ENCODE measurements at places on chromosomes 16 and 17.

DNA sequence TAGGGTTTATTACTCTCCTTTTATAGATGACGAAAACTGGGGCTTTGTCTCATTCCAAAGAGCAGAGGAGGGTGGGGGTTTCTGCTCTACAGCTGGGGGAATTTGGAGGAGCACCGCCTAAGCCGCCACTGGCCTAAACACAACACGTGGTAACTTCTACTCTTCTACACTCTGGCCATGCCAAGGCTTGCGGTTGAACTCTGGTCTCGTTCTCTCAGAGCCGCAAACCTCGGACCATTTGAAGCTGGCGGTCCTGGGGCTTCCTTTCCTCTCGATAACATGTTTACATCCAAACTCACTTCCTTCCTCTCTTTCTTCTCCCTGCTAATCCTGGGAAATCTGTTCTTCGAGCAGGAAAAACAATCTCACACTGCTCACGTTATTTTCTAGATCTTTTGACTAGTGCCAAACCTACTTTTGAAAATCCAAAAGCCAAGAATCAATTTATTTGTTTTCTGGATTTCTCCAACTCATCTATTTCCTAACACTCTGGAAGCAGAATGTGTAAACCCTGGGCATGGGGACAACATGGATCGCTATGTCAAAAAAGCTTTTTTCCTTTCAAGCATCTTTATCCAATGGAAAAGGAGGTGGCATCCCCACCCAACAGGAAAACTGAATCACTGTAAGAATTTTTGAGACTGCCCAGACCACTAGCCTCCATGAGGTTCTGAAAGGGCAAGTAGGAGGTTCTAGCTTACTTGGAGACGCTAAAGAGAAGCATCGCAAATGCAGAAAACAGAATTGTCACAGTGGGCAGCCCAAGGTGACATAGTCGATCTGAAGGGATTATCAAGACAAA, 13.6 kb upstream of the EEF2K start:
- DNase-seq = peak; percentile 60

DNA sequence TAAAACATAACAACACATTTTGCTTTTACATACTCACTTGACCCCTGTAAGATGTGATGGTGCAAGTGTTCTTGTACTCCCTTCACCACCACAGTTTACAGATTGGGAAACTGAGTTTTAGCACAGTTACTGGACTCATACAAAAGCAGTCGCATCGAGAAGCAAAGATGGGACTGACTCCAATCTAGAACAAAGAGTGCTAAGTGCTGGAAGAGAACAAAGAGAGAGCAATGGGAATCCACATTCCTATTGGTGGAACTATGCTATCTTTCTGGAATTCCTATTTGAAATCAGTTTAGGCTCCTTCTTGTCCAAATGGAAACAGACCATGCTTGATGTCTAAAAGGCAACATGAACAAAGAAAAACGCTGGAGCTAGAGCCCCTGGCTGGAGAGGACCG, 9.1 kb downstream of the TOM1L2 start:
- DNase-seq = no peak

GRCh38 chr17:30534298-30534697, 57.1 kb downstream of the GOSR1 start:
- no peak for DNase-seq

DNA sequence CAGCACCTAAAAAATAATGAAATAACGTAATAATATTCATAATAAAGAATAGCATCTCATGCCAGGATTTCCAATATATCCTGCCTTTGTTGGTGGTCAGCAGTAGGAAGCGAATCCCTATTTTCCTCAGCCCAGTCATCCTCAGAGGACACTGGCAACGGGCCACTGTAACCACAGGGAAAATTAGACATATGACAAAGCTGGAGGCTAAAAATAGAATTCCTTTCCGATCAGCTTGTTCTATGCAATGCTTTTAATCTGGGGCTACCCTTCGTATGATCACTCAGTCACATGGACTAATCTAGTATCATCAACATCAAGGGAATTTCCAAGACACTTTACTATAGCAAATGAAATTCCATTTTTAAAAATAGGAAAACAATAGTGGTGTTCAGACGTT, 246.9 kb upstream of the KCNJ16 start:
- no peak for DNase-seq

- no peak for DNase-seq
These were observed 5.9 kb downstream of the KRT17 start for GRCh38 chr17:41618341-41619035.

DNA sequence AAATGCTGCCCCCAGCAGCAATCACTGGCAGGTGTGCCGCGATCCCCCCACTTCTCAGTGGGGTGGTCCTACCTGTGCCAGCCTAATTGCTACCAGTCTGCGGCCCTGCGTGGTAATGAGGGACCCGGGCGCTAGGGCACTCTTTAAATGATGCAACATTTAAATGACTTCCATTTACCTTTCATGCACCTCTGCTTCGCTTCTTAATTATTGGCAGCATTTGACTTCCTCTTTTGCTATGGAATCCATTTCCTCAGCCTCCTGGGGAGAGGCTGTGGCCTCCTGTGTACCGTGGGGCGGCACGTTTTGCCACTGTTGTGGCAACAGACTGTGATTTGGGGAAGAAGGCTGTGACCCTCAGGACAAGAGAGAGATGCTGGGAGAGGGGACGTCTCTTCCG, 86.1 kb downstream of the RPA1 start:
- DNase-seq = no peak

GRCh38 chr17:38748149-38748891, at the start of gene PCGF2:
Gene PCGF2, minus strand, starts transcription at chr17:38748336. Its CDS starts 7,934 bp downstream, at chr17:38740402.
- no peak for DNase-seq

- DNase-seq = no peak
These were observed 997.6 kb upstream of the RBFOX1 start for GRCh38 chr16:6335072-6335471.

- no peak for DNase-seq
These were observed 2.2 kb downstream of the USP31 start for GRCh38 chr16:23146877-23147601.

GRCh38 chr17:43465049-43465448, 18.7 kb upstream of the DHX8 start:
- DNase-seq = no peak

- DNase-seq = no peak
These were observed 210.2 kb downstream of the RPTOR start for GRCh38 chr17:80754846-80755245.

GRCh38 chr17:50466371-50467113, 2.1 kb downstream of the CHAD start:
- DNase-seq = no peak

DNA sequence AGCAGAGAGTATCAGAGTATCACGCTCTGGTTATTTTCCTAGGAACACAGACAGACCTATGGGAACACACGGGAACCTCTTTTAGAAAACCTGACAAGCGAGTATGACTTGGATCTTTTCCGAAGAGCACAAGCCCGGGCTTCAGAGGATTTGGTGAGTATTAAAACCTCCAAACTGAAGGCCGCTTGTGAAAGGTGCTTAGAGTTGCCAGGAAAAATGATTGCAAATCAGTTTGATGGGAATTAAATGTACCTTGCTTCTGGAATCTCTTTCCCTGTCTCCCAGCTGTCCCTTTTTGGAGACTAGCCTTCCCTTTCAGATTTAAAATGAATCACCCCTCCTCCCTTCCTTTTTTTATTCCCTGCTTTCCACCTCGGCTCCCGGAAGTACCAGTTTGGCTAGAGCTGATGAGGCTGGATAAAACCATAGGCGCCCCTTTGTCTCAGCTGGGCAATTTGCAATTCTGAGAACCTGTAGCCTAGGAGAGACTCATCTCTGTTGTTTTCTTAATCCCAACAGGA, 27.3 kb downstream of the KAT7 start:
- DNase-seq = no peak

DNA sequence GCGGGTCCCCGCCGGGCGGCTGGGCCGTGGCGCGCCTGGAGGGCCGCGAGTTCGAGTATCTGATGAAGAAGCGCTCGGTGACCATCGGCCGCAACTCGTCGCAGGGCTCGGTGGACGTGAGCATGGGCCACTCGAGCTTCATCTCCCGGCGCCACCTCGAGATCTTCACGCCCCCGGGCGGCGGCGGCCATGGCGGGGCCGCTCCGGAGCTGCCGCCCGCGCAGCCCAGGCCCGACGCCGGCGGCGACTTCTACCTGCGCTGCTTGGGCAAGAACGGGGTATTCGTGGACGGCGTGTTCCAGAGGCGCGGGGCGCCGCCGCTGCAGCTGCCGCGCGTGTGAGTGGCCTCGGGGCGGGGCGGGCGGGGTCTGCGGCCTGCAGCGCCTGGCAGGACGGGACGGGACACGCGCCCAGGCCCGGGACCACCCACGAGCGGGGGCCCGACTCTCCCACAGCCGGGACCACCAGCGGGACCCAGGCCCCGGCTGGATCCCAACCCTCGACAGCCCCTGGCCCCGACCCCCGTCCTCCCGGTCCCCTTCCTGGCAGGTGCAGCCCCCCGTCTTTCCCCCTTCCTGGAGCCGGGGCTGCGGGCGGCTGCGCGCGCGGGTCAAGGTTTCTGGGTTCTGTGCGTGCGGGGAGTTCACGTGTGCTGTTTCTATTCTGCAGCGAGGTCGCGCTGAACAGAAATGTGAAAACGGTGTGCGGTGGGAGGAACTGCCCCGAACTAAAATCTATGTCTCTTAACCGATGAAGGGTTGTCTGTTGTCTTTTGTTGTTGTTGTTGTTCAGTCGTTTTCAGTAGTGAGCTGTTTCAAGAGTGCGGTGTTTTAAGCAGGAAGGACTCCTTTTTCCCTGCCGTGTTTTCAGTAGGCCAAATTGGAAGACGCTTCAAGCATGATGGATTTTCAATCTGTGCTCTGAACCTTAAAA, 705 bp downstream of the FOXK2 start:
- DNase-seq = no peak

Data from stimulated activated CD8-positive, alpha-beta memory T cell treated with anti-CD3 and anti-CD28 coated beads, Interleukin-15, amount 100 ng/mL, for 4 hours (primary cell).